ENCODE measurements at places on chromosomes 12 and 14.

DNA sequence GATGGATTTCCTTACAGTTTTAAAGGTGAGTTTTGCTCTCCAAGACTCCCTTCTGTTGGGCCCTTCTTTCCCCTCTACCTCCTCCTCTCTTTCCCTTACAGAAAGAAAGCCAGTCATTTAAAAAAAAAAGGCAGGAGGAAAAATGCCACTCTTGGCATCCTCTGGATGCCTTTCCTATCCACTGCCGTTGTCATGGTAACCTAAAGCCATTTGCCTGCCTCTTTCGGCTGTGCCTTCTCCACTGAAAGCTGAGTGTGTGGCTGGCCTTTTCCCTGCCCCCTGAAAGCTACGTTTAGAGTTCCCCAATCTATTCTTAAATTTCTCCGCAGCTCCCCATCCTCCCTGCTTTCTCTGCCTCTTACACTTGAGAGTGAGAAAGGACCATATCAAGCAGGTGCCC lies 67.1 kb downstream of the TUNAR start:
- DNase-seq, result no peak

- DNase-seq, result no peak
These were observed 39.8 kb downstream of the PTPRR start for GRCh38 chr12:70880744-70881143.

GRCh38 chr12:24416423-24417109 lies 467.1 kb upstream of the SOX5 start:
- DNase-seq, result no peak

- no peak for DNase-seq
These were observed 21.0 kb downstream of the TMEM116 start for GRCh38 chr12:111991946-111992345.

- DNase-seq, result no peak
These were observed 163.6 kb upstream of the NAV3 start for GRCh38 chr12:77667101-77667500.

DNA sequence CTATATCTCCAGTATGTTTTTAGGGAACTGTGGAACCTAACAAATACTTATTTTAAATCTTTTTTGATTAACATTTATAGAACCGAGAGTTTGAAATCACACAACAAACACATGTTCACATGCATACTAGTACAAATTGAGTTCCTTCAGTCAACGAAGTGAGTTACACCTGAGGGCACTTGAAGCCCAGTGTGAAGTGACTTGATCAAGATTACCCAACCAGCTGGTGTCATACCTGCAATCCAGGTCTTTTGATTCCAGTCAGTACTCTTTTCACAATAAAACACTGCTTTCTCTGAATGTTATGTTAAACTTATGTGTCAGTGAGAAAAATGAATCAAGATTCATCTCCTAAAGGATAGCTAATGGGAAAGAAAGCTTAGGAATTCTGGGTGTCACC lies 35.2 kb downstream of the VRK1 start:
- DNase-seq, result no peak

GRCh38 chr14:40119765-40120164 lies 687.5 kb upstream of the FBXO33 start:
- DNase-seq, result no peak

- DNase-seq, result no peak
These were observed 43.1 kb downstream of the STX2 start for GRCh38 chr12:130795906-130796305.

DNA sequence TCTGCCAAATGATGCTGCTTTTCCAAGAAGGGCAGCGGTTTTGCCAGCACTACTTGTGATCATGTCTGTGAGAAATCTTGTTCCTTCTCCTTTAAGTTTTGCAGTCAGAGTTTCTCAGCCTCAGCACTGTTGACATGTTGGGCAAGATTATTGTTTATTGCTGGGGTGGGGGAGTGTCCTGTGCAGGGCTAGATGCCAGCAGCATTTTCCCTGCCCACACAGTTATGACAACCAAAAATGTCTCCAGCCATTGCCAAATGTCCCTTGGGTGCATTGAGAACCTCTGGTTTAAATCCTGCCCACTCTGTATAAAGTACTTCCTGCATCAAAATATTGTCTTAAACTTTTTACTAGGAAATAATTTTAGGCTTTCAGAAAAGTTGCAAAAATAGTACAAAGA lies 20.0 kb downstream of the TMEM132C start:
- DNase-seq, result no peak

DNA sequence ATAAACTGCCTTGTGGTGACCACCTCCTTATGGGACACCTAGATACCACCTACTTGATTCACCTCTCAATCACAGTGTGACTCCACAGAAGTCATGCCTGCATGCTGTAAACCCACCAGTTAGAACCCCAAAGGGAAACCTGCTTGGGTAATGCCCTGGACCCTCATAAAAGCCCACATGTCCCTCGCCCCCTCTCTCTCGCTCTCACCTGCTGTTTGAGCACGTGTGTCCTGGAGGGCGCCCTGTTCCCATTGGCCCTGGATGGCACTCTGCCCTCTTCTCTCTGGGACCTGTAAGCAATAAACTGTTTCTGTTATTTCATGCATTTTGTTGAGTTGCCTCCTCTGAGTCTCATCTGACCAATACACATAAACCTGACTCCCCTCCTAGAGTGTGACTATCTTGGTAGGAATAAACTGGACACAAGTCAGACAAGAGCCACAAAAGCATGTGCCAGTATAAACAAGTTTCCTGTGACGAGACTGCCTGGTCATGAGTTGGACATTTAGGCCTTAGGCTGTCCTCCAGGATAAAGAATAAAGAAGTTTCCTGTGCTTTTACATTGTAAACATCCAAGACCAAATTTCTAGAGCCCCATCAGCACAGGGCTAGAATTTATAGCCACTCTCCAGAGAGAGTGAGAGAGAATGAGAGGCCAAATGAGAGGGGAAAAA lies 8.6 kb downstream of the IFI27L2 start:
- DNase-seq, result no peak

GRCh38 chr14:35261774-35262173 lies 30.4 kb upstream of the PSMA6 start:
- DNase-seq, result no peak

- no peak for DNase-seq
These were observed 209.1 kb downstream of the NUBPL start for GRCh38 chr14:31770271-31770670.

GRCh38 chr14:102545461-102546265 lies 36.1 kb upstream of the ANKRD9 start:
- no peak for DNase-seq

GRCh38 chr12:1760566-1761382 lies 59.6 kb upstream of the LRTM2 start:
- no peak for DNase-seq

GRCh38 chr12:52359621-52360061 lies 7.6 kb downstream of the KRT85 start:
- DNase-seq, result no peak

DNA sequence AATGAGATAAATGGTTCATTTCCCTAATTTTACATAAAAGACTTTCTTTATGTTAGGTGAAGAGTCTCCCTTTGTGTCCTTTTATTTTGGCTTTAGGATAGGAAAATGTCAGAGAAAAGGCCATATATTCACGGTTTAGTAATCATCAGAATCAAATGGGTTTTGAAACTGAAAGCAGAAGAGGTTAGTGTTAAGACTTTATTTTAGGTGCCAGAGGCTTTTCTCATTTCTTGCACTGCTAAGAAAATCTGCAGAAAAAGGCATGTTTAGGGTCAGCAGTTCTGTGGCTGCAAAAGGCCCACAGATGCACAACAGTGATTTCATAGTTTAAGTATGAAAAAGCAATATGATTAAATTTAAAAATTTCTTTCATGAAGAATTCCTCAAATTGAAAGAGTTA lies 80.4 kb upstream of the SINHCAF start:
- DNase-seq, result no peak

GRCh38 chr12:88577537-88577936 lies 2.7 kb downstream of the KITLG start:
- no peak for DNase-seq

Data from stimulated activated CD4-positive, alpha-beta T cell treated with anti-CD3 and anti-CD28 coated beads, Interleukin-4, amount 100 ng/mL, for 4 hours (primary cell).